PC-9 (cell line): ENCODE measurements at places on chromosomes 1 and 21.

DNA sequence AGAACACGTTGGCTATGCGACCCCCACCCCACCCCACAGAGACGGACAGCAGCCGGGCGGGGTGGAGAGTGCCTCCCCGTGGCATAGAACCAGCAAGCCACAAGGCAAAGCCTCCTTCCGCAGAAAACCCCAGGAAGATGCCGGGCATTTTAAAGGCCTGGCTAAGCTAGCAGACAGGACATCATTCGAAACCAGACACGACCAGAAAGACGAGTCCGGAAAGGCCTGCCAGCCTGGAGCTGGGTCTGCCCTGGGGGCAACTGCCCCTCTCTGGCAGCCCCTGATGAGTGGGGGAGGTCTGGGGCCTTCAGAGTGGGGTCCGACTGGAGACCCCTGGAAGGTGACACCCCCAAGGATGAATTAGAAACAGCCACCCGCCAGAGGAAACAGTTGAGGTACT is 8.5 kb downstream of the FTCD start:
- no peak for DNase-seq

DNA sequence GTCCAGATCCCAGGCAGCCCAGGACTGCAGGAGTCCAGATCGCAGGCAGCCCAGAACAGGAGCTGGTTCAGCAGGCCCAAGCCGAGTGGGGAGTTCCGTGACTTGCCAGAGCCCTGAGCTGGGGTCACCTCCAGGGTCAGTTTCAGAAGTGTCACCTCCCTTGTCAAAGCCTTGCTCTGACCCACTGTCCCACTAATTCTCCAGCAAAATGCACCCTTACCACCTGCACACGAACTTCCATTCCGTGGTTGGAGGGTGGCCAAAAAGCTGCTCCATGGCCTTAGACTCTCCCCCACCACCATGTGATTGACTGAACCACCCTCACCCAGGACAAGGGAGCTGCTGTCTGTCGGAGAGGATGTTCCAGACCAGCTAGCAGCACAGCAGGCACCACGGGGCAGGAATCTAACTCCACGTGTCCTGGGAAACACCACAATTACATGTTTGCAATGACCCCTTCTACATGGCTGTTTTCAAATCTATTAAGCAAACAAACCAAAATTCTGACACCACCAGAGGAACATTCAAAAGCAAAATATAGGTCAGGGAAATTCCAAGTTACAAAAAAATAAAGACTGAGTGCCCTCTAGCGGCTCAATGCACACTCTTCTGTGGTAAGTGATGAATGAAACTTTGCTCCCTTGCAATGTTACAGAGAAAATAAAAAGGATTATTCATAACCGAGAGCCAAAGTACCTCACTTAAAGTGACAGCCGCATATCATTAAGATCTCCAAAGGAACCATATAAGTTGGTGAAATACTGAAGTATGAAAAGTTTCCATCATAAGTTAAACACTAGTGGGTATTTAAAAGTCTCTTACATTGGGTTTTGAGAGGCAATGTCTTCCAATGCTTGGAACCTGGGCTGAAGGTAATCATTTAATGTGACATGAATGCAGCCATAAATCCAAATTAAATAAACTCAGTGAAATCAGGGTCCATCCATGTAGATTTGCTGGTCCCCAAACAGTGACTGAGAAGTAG is 76.3 kb downstream of the NPHP4 start:
- no peak for DNase-seq

- DNase-seq, result no peak
Observed at GRCh38 chr1:26787706-26788514, at the start of gene PIGV. PIGV (plus strand) TSS chr1:26787950; CDS start chr1:26790816, 2,866 bp downstream.

GRCh38 chr1:217027403-217028080 is 304.3 kb upstream of the ESRRG start:
- no peak for DNase-seq

GRCh38 chr21:16196001-16196400 is 466.2 kb downstream of the USP25 start:
- no peak for DNase-seq

- DNase-seq, result no peak
Observed at GRCh38 chr1:117739504-117739903, 133.7 kb downstream of the TENT5C start.

DNA sequence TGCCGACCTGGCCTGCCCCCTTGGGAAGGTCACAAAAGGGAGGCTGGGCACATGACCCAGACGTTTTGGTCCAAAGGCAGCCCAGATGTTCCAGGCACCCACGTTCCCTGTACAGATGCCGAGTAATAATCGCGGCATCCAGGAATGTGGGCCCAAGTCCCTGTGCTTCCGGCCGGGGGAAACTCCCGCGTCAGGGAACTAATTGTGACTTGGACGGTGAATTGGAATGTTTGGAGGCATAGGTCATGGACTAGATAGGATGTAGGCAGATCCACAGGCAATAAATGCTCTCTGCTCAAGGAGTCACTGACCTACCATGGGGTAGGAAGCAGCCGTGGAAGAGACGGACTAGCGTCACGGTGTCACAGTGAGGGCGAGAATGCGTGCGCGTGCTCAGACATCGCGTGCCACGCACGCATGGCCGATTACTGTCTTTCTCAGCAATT is 178.4 kb downstream of the DUSP10 start:
- DNase-seq, result no peak

DNA sequence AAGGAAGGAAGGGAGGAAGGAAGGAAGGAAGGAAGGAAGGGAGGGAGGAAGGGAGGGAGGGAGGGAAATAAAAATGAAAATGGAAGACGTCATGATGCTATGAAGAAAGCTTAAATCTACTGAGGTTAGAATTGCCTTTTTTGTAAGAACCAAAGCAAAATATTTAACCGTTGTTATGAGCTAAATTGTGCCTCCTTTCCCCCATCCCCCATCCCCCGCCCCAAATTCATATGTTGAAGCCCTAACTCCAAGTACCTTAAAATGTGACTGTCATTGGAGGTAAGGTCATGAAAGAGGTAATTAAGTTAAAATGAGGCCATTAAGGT is 80.1 kb upstream of the CXADR start:
- DNase-seq, result no peak

- peak; percentile 54 for DNase-seq
Observed at GRCh38 chr1:87766737-87767136, 438.1 kb downstream of the LMO4 start.

DNA sequence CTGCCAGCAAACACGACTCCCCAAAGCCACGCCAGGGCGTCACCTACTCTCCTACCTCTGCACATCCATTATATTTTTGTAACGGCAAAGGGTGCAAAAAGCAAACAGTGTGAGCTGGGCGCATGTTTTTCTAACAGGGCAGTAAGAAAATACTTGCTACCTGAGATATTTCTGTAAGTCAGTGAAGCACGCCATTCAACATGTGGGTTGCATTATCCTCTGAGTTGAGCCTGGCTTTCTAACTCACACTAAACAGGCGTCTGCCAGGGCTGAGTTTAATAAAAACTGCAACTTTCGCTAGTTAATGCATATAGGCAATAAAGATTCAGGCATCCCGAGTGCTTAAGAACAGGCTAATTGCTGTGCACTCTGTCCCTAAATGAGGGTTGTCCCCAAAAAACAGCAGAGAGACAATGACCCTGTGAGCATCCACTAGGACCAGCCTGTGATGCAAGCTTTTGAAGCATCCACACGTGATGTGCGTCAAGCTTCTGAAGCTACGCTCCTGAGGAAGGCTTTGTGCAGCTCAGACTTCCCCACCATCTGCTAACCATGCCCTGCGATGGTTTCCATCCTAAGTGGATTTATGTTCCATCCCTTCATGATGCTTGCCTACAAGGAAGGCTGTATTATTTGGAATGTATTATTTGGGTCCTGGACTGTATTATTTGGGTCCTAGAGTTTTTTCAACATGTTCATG is 70.0 kb upstream of the SIM2 start:
- no peak for DNase-seq

DNA sequence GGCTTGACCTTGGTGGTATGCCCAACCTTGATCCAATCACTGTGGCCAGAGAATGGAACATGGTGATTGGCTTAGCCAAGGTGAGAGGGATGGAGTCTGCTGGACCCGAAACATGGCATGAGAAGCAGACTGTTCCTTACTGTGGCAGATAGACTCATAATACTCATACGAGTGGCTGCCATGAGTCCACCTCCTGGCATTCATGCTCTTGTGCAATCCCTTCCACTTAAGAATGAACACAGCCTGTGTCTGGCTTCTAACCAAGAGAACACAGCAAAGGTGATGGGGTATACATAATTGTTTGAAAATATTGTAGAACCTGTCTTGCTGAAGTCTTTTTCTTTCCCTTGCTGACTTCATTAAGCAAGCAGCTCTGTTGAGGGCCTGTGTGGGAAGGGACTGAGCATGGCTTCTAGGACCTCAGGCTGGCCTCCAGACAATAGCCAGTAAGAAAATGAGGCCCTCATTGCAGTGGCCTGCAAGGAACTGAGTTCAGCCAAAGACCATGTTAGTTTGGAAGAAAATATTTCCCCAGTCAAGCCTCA is 85.9 kb downstream of the ZNF281 start:
- DNase-seq, result no peak

GRCh38 chr1:70042090-70042731 is 163.2 kb downstream of the LRRC40 start:
- DNase-seq, result no peak

DNA sequence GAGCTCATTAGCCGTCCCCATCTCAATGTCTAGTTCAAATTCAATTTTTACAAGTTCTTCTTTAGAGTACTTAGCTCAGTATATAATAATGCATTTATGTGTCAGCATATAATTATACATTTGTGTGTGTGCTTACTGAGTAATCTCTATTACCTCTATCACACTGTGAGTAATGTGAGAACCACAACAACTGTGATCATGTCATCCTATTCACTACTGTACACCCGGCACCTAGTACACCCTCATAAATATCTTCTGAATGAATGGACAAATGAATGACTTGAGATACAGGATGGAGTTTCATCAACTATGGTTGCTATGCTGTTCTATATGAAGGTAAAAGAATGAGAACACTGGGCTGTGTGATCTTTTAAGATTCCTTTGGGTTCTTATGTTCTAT is 124.0 kb downstream of the GPATCH2 start:
- no peak for DNase-seq

GRCh38 chr1:38246955-38247952 is 200.7 kb upstream of the POU3F1 start:
- DNase-seq, result no peak

DNA sequence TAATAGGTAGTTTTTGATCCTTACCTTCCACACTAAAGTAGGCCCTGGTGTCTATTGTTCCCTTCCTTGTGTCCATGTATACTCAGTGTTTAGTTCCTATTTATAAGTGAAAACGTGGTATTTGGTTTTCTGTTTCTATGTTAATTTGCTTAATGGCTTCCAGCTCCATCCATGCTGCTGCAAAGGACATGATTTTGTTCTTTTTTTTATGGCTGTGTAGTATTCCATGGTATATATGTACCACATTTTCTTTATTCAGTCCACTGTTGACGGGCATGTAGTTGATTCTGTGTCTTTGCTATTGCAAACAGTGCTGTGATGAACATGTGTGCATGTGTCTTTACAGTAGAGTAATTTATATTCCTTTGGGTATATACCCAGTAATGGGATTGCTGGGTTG is 20.8 kb downstream of the PRCC start:
- DNase-seq, result no peak

DNA sequence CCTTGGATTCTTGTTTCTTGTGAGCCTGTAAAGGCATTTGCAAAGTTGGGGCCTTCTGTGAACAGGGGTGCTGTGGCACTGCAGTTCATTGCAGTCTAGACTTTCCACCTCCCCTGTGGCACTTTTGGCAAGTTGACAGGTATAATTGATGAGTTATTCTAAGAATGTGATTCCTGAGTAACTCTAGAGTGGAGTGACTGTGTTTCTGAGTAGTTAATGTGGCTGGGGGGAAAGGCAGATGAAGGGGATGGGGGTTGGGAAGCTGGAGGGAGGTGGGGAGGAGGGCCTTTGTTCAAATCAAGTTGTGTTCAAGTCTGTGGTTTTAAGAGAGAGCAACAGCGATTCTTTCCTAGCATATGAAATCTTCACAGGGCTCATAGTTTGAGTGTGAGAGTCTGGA is 32.9 kb downstream of the PBX1 start:
- peak; percentile 88 for DNase-seq

- peak; percentile 81 for DNase-seq
Observed at GRCh38 chr21:17491716-17492414, 21.0 kb upstream of the CXADR start.

- DNase-seq, result no peak
Observed at GRCh38 chr1:72780212-72780611, 497.9 kb upstream of the NEGR1 start.

GRCh38 chr1:185237661-185238060 is 79.4 kb downstream of the IVNS1ABP start:
- no peak for DNase-seq

DNA sequence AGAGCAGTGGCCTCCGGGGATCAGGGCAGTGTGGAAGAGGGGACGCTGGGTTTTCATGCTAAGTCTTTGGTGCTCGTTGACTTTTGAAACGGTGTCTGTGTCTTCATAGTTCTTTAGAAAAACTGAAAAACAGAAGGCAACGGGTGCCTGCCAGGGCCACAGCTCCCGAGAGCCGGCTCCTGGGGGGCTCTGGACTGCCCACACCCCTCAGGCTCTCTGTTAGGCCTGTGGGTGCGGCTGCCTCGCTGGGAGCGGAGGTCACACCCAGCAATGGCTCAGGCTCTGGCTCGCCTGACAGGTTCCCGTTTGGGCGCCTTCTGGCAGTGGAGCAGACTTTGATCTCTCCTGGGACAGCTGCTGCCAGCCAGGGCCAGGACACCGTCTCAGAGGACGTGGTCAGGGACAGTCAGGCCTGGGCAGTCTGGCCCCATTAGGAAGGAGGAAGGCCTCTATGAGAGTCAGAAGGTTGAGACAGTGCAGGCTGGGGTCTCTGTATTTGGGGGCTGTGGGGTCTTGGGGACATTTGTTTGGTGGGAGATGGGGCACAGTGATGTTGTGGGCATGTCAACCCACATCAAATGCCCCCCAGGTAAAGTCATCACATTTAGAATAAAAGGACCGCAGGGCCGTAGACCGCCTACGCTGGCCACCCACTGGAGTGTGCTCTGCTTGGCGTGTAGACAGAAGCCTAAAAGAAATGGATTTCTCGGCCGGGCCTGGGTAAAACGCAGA is 5.6 kb downstream of the ARHGEF16 start:
- DNase-seq, result peak; percentile 65

GRCh38 chr1:12745992-12746323 is at the start of gene CFAP107:
CFAP107 (plus strand) TSS chr1:12746200; CDS start chr1:12746431, 231 bp downstream.
- no peak for DNase-seq

GRCh38 chr1:9424261-9424660 is 115.0 kb upstream of the SLC25A33 start:
- DNase-seq, result no peak

DNA sequence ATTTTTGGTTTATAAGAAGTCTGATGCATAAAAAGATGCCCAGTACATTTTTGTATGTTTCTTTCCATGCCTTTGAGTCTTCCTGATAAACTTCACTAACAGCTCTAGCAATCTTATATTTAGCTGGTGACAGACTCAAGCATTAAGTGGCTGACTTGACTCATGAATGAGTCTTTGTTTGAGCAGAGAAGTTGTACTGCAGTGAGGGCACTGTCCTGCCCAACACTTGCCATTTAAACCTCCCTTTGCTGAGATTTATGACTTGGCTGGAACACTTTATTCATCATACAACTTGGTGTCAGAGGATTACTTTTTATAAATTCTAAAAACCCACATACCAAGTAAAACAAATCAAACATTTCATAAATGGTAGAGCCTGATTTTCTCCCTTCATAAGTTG is 14.6 kb upstream of the CAMSAP2 start:
- no peak for DNase-seq
